GM03348 (cell line): ENCODE measurements at places on chromosomes 5 and 9.

DNA sequence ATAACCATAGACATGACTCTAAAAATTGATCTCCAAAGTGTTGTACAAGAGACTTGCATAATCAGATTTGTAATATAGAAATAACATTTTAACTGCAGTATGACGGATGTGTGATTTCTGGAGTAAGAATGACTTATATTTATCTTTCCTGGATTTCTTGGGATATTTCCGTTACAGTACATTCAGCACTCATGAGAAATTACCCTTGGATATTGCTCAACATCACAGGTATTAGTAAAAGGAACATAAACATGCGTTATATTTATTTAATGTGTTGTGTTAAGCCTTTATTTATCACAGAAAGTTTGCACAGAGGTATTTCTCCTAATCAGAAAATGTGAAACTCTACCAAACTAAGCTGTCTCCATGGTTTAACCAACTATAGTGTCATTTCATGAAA, 1823.9 kb upstream of the C9orf72 start:
- DNase-seq: no peak

- DNase-seq: no peak
Measured at GRCh38 chr9:117365438-117365837, 49.4 kb downstream of the ASTN2 start.

DNA sequence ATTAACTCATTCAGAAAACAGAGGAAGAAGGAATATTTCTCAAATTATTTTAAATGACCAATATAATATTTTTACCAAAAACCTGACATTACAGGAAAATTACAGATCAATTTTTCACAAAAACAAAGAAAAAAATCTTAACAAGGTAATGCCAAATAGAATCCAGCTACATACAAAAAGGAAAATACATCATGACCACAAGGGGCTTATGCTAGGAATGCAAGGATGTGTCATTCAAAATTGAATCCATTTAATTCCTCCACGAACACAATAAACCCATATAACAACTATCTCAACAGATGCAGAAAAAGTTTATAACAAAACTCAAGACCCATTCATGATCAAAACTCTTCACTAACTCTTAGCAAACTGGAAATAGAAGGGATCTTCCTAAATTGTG, 239.8 kb downstream of the EPB41L4A start:
- no peak for DNase-seq

- no peak for DNase-seq
Measured at GRCh38 chr5:134463991-134464760, 52.5 kb upstream of the CDKN2AIPNL start.

GRCh38 chr9:72280913-72281500, 84.0 kb downstream of the ZFAND5 start:
- peak; percentile 85 for DNase-seq

DNA sequence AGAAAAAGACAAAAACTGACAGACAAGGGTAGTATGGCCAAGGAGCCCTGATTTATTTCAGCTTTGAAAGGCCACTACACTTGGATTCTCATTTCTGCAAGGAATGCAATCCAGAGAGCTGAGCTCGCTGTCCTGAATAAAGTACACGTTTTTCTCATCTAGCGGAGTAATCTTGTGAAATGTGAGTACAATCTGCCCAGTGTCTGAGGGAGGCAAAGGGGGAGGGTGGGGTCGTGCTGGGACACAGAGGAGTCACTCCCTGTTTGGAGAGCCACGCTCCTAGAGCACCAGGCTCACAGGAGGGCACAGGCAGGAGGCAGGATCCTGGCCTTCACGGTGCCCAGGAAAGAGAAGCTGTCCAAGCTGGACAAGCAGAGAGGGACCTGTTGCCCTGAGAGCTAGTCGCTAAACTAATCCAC, 51.0 kb upstream of the IFNK start:
- DNase-seq: peak; percentile 81

GRCh38 chr9:136865041-136865767, 904 bp downstream of the EDF1 start:
- no peak for DNase-seq

GRCh38 chr5:136153581-136154236, 21.1 kb downstream of the SMAD5 start:
- DNase-seq: no peak

DNA sequence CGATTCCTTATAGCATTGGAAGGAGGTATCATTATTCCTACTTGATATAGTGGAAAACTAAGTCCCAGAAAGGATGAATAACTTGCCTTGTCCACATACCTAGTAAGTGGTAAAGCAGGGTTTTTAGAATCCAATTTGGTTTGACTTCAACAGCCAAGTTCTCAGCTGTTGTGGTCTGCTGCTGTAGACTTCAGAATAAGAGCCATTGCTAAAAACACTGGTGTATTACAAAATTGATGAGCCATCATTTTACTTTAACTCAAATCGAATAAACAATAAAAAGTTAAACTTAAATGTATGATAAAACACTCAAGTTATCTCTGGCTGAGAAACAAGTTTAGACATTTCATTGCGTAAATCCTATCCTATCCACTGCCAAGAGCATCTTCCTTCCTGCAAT, 610.8 kb downstream of the TLE1 start:
- DNase-seq: no peak

DNA sequence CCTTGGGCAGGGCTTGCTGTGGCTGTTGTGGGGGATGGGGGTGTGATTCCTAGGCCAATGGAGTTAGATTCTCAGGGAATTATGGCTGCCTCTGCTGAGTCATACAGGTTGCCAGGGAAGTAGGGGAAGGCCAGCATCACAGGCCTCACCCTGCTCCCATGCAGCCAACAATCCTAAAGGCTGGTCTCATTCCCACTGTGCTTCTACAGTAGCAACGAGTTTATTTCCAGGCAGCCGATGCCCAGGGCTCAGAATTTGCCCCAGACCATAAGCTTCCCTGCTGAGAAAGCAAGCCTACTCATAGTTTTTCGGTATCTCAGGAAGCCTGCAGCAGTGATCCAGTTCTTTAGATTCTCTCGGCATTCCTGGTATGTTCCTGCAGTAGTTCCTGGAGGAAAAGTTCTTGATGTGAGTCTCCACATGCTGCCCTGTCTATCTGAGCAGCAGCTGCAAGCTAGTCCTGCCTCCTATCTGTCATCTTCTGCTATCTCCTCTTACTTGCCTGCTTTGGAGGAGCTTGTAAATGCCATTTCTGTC, 59.3 kb upstream of the SELENOP start:
- no peak for DNase-seq

DNA sequence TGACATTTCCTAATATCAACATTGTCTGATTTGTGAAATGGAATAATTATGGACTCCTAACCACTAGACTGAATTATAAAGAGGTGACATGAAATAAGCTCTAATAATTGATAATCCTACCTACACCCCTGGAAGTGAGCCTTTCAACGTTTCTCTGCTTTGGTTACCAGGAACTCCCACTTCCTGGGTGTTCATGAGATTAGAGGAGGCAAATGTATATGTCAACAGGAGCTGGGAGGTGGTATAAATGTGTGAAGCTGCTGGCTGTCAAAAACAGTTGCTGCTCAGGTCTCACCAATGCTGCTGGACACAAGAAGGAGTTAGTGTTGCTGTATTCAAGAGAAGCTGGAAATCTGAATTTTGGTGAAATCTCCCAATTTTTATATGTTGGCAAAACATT, 96.8 kb downstream of the CAMK4 start:
- no peak for DNase-seq

- peak; percentile 5 for DNase-seq
Measured at GRCh38 chr5:92769978-92770377, 811.0 kb downstream of the NR2F1-AS1 start.

- DNase-seq: no peak
Measured at GRCh38 chr5:56740868-56741267, 74.5 kb upstream of the MAP3K1 start.

- no peak for DNase-seq
Measured at GRCh38 chr5:119275601-119276173, 80.1 kb upstream of the TNFAIP8 start.

DNA sequence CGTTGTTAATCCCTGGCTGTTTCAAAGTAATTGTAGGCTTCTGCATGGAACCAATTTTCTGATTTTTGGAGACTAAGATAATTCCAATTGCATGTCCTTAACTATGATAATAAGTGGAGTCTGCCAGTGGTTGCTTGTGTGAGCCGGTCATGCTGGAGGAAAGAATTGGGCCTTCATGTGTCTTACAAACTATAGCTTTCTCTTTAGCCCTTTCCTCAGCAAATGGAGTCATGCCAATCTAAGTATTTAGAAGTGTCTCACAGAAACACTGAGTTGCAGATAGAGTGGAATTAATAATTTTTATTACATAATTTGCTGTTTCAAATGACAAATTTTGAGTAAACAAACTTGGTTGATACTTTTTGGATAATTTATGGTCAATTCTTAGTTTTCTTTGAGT, 200.4 kb downstream of the FBXL7 start:
- no peak for DNase-seq

GRCh38 chr5:145027286-145027685, 807.9 kb downstream of the PRELID2 start:
- DNase-seq: no peak

- DNase-seq: no peak
Measured at GRCh38 chr5:76652809-76653414, 29.7 kb upstream of the F2RL2 start.

- no peak for DNase-seq
Measured at GRCh38 chr9:34485822-34486221, 27.2 kb downstream of the DNAI1 start.

GRCh38 chr5:102866237-102866600, 111.1 kb downstream of the PAM start:
- DNase-seq: peak; percentile 12

GRCh38 chr5:176836811-176837706, 26.7 kb downstream of the UNC5A start:
- no peak for DNase-seq

DNA sequence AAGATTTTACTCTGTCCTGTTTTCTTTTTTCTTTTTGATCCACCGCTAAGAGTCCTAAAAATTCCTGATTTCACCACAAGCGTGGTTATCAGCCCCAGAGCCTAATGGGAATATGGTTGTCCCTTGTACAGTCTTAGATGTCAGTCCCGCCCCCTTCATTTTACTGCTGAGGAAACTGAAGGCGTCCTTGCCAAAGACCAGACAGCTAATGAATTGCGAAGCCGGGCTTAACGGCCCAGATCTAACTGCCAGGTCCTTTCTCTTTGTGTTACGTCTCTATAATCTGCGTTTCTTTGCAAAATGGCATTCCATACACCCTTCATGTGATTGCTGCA, 497 bp downstream of the NSA2 start:
- peak; percentile 50 for DNase-seq

GRCh38 chr5:170612256-170612678, 108.4 kb downstream of the KCNIP1 start:
- no peak for DNase-seq

DNA sequence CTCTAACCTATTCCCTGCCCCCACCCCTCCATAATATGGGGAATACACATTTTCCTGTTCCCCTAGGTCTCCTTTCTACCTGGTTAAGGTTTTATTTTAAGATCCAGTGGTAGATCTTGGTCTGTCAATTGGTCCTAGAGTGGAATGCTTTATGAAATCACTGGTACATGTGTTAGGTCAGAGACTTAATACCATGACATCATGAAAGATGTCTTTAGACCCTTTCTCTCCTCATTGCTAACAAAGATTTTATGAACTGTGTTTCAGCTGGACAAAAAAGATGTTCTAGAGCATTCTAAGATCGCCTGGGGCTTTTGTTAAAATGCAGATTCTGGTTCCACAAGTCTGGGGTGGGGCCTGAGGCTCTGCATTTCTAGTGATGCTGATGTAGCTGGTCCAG, 9.1 kb downstream of the GSN start:
- DNase-seq: no peak

DNA sequence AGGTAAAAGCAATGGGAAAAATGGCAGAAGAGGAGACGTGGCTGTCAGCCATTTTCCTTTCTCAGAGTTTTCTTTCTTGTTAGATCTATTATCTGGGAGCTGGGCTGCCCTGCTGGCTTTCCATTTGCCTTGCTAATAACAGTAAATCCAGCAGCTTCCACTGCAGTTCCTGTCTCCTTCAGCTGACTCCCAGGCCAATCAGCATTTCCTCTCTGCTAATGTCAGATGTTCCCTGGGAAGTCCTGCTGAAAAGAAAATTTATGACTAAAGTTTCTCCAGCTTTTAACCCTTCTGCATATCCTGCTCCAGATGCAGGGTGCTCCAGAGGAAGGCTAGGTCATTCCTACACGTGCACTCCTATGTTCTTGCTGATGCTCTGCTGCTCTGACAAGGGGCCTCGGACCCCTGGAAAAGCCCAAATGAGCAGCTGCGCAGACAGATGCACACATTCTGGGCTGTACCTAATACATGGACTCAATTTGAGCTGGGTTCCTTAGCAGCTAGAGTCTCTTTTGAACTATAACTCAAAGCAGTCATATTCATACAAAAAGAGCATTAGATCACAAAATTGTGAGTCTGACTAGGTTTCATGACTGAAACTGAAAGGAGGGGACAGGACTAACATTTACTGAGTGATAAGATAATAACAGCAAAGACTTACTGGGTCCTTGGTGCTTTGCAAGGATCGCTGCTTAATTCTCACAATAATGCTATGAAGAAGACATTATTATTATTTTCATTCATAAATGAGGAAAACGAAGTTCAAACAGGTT, 182.2 kb downstream of the MAPKAP1 start:
- no peak for DNase-seq

DNA sequence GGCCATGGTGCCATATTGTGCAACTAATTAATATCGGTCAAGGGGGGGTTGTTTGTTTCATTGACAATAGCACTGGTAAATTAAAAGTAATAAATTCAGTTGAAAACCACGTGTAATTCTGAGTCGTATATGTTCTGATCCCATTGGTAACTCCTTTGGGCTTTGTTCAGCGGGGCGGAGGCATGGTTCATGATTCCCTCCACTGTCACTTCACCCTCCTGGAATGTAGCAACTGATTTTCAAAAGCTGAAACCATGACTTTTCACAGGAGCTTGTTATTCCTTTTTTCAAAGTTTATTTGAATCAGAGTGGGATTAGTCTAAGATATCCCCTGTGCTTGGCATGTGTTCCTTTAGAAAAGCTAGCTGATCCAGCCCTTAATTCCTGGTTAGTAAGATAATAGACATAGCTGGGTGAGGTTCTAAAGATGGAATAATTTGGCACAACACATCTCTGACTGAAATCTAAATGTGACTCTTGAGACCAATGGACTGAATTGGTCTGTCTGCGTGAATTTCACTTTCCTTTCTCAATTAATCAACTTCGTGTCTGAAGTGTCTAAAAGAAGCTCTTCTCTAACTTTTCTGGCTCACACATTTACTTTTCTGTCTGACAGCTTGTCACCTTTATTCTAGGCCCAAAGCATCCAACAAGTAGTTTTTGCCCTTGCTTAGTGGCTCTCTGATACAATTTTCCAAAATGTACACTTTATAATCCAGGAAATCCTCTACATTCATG, 185.7 kb upstream of the VCAN start:
- DNase-seq: no peak
